ENCODE measurements at places on chromosomes 2 and 18.
A peak's percentile ranks its signal among the peaks of the same experiment; 100 is the strongest.

DNA sequence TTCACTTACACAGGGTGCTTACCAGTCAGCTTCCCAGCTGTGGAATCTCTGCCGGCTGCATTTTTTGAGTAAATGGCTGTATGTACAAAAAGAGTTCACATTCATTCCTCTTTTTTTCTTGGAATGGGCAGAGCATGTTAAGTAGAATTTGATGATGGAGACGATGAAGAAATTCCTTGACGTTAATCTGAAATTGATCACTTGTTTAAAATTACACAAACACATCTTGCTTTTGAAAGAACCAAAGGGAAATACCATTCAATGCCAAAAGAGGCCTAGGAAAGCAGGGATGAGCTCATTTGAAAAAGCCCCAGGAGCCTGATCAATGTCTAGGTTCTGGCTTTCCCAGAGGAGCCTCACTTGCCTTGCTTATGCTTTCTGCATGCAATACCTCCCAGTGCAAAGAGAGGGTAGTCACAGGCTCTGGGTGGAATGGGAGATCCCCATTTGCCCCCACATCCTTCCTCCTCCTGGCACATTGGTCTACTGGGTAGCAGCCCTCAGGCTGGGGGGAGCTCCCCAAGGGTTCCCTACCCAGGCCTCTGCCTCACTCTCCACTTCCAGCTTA lies 12.3 kb upstream of the SMAD7 start:
- DNase-seq = no peak

DNA sequence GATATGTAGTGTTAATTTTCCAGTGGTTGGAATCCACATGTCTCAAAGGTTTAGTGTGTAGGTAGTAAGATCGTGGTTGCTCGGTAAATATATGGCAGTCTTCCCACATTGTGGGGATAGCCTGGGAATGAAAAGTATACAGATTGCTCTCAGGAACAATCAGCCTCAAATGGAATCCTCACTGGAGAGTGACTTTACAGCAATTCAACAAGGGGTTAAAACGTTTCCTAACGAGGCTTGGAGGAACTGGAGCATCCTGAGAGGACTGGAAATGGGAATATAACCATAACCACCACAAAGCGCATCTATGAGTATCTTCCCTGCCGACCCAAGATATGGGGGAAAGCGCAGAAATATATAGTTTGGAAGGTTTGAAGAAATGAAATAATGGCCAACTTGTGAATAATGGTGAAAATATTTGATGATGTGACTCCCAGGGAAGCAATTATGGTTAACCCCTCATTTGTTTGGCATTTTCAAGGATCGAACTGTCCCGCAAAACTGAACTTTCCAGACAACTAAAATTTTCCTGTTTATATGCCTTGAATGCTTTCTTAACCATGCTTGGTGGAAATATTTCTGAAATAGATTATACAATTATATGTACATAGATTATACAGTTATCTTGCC lies 100.7 kb upstream of the FOSL2 start:
- DNase-seq = peak; percentile 18

GRCh38 chr2:235219048-235219447 lies 267.2 kb downstream of the SH3BP4 start:
- DNase-seq = peak; percentile 57

DNA sequence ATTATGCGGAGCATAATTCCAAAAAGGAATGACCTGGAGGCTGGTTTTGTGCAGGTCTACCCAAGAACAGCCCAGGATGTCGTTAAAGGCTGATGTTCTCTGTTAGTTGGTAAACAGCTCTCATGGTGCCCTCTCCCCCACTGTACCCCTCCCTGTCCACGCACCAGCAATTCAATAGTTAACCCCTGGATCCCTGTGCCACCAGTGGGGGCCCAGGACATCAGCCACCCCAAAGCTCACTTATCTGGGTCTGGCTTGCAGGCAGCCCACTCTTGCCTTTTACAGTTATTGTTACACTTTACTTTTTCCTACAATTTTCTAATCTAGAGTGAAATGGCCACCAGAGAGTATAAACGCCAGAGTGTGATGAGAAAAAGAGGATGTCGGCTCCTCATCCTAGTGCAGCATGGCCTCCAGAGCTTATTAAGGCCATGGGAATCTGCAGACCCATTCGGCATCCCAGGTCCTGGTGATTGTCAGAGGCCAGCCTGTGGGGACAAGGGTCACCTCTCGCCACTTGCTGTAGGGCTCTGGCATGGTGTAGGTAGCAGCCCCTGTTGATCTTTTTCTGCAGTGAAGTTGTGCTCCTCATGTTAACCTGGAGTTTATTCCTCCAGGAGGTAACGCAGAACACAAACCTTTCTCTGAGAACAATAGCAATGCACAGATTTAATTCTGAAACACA lies 30.3 kb downstream of the TWIST2 start:
- no peak for DNase-seq

- peak; percentile 73 for DNase-seq
Measured at GRCh38 chr2:202486351-202486750, 110.2 kb downstream of the BMPR2 start.

GRCh38 chr18:9681217-9681616 lies 26.9 kb upstream of the RAB31 start:
- peak; percentile 6 for DNase-seq

GRCh38 chr2:77768508-77768907 lies 246.3 kb upstream of the LRRTM4 start:
- no peak for DNase-seq

DNA sequence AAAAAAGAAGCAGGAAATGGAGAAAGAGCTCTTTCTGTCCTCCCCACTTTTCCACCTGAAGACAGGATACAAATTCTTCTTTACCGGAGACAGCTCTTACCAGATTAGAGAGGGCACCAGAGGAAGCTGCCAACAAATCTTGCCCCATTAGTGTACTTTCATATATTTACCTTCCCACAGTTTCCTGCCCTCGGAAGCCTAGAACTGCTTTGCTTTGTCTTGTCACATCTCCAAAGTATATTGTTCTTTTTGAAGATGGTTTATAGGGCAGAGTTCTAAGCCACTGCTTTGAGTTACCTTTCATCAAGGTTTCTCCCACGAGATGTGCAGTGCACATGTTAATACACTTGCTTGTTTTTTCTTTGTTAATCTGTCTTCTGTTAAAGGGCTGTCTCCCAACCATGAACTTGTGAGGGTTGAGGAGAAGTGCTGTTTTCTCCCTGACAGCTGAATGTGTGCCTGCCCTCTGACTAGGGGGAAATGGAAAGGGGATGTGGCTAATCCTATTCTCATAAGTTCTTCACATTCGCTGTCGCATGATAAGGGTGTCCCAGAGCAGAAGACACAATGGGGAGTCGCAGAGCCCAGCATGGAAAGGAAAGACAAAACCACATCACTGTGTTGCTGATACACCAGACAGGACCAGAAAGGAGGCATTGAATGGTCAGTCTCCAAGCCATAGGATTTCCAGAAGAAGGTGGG lies 24.2 kb downstream of the CENPA start:
- no peak for DNase-seq

- DNase-seq = peak; percentile 42
Measured at GRCh38 chr2:219335373-219335786, 2.8 kb upstream of the RESP18 start.

GRCh38 chr2:11711354-11711716 lies 35.1 kb upstream of the LPIN1 start:
- DNase-seq = no peak

DNA sequence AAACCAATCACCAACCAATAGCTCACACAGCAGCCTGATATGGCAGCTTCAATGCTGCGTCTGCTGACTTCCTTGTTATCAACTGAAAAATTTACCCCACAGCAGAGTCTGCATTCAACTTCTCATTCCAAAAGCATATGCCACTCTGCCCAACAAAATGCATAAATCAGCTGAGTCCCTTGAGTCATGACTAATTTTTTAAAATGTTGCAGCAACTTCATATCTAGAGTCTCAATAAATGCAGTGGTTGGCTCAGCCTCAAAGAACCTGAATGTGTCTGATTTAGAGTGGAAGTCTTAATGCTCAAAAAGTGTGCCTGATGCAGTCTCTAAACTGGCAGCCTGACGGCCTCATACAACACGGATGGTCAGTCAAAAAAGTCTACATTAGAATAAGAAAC lies 46.5 kb downstream of the FARSB start:
- DNase-seq = no peak

DNA sequence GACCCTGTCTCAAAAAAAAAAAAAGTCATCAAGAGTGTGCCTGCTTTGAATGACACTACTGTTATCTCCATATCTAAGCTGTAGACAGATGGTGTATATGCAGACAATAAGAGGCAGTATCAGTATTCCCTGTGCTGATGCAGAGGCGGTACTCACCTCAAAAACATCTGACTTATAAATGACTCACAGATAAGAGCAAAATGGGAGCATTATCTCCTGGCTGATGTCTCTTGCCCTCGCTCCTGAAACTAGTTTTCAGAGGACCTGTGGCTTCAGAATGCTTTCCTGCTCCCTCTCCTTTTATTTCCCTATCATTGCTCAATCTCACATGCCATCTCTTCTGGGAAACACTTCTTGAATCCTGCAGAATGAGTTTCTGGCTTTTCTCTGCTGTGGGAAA lies 289.6 kb downstream of the PTPRM start:
- DNase-seq = peak; percentile 60

Data from kidney tubule cell (primary cell).